ENCODE measurements at places on chromosomes 7 and 10.

DNA sequence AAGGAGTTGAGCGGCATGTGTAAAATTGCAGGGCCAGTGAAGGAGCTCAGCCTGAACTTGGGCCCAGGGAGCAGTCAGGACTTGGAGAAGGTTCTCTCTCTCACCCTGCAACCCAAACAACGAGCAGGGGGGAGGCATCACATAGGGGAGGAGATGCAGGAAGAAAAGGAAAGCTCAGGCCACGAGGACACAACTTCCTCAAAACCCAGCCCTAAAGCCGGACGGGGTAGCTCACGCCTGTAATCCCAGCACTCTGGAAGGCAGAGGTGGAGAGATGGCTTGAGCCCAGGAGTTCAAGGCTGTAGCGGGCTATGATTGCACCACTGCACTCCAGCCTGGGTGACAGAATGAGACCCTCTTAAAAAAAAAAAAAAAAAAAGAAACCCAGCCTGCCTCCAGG, 629.1 kb downstream of the PARD3 start:
- DNase-seq: no peak

DNA sequence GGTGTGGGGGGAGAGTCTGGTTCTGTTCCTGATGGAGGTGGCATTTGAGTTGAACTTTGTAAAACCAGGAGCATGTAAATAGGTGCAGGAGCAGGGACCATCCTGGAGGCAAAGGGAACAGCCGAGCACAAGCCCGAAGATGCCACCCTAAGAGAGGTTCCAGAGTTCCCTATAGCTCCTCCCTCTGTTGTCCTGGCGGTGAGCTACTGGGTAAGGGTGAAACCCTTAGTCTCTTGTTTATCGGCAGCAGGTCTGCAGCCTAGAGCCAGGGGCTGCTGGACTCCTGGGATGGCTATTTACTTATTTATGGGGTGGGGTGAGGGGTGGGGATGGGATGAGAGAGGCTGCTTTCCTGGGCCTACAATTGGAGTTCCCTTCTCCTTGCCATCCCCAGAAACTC, 6.5 kb upstream of the LBX1 start:
- DNase-seq: no peak

- DNase-seq: no peak
These were observed 100.4 kb upstream of the PDLIM1 start for GRCh38 chr10:95391164-95391563.

GRCh38 chr10:101158459-101159058, 27.5 kb downstream of the TLX1 start:
- no peak for DNase-seq

- no peak for DNase-seq
These were observed 48.6 kb upstream of the PPIF start for GRCh38 chr10:79298403-79299244.

DNA sequence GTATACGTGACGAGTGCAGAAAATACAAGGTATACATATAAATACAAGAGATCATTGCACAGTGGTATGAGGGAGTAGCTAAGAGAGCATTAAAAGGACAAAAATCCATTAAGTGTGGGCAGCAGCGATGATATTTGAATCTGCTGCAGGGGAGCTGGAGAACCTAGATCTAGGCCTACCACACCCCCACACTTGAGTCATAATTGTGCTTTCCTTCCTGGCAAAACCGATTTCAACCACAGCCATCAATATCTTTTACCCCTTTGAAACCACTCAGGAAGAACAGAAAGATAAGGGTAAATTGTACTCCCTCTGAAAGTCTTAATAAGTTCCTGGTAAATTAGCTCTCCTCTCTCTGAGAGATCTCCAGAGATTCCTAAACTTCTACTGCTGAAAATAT, 345.0 kb downstream of the SORCS1 start:
- DNase-seq: no peak

DNA sequence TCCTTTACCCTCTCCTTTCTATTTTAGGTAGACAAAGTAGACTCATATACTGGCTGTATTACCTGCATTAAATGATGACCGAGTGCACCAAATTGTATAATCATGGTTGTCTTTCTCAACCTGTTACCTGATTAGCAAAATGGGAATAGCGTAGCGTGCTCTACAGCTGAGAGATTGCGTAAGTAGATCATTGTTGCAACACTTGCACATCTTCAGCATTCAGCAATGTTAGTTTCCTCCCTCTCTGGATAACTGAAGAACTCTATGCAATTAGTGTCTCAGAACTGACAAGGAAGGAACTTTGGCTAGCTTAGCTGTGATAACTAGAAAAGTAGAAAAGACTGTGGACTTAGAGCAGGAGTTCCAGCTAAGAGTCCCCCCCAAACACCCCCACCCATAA, 787.4 kb downstream of the PHTF2 start:
- no peak for DNase-seq

DNA sequence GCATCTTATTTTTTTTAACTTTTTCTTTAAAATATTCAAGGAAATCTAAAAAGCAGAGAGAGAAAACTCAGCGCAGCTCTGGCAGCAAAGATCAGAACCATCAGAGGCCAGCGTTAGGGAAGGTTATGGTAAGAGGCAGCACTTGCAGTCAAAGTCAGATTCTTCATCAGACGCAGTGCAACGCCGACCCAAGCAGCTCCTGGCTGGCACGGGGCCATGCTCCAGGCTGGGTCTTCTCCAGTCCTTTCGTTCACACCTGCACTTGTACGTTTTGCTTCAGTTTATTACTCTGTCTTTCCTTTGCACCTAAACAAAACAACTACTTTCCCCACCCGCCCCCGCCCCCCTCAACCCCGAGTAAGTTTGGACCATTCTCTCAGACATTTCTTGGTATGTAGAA, 43.1 kb upstream of the SEC61G start:
- no peak for DNase-seq

DNA sequence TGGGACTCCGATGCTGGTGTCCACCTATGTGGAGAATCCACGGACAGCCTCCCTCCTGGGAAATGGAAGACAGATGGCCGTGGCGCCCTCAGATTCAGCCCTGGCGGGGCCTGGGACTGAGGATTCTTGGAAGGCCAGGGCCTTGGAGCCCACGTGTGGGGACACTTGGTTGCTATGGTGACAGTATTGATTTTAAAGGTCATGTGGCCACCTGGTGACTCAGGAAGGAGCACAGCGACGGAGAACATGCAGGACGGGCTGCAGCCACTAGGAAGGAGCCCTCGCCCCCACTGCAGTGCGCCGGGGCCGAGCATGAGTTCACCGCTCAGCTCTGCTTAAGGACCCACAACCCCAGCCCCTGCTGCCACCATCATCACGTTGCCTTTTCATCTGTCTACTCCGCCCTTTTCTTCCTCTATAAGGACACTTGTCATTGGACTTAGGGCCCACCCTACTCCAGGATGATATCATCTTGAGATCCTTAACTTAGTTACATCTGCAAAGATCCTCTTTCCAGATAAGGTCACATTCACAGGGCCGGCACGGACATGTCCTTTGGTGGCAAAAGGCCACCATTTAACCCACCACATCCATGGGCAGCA, 3.7 kb upstream of the STK32C start:
- no peak for DNase-seq

DNA sequence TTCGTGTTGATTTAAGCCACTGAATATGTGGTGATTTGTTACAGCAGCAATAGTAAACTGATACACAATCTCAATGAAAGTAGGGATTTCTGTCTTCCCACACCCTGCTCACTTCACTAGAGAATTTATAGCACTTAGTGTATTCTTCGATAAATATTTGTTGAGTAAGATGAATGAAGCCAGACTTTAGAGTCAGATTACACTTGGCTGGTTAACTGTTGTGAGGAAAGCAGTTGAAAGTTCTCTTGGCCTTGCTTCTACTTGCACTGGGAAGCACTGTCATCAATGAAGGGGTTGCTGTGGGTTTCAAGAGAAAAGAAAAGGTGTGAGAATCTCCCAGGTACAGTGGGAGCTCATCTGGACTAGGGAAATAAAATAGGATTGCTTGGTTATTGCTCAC, 82.1 kb upstream of the IGFBP3 start:
- DNase-seq: no peak

- DNase-seq: no peak
These were observed 16.3 kb downstream of the OR2AE1 start for GRCh38 chr7:99860281-99861127.

GRCh38 chr7:66970310-66970709, 25.1 kb downstream of the SBDS start:
- DNase-seq: no peak

GRCh38 chr10:62075912-62076311, 174.4 kb downstream of the ARID5B start:
- no peak for DNase-seq

GRCh38 chr7:108046952-108047506, 44.1 kb upstream of the LAMB1 start:
- no peak for DNase-seq

- no peak for DNase-seq
These were observed 7.2 kb downstream of the NET1 start for GRCh38 chr10:5419466-5420094.

DNA sequence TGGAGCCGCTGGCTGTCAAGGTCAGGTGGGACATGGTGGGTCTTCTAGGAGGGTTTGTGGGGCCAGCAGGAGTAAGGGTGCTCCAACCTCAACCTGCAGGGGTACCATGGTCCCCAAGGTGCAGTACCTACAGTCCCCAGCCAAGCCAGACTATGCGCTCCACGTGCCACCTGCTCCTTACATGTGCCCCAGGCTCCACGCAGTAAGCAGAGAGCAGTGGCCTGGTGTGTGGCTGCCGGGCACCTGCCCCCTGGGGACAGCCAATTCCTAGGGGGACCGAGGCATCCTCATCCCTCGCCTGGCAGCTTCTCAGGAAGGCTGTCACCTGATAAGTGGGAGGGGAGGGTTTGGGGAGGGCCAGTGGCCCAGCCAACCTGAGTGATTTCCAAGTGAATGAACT, 11.7 kb upstream of the ZNF716 start:
- DNase-seq: no peak

DNA sequence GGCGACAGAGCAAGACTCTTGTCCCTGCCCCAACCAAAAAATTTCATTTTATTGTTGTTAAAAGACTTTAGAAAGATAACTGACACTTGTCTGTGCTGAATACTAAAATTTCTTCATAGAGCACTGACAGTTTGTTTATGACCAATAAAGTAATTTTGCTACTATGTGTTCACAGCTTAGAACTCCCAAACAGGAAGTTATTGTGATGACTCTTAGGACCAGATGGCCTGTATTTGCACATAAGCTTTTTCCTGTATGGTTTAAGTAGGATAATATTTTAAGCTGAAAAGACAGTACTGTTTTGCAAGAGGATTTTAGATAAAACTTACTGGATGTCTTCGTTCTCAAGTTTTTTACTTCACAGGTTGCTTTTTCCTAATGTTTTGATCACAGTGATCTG, 80.7 kb downstream of the MMRN2 start:
- no peak for DNase-seq

- no peak for DNase-seq
These were observed 184.7 kb downstream of the DIP2C start for GRCh38 chr10:504806-505205.

DNA sequence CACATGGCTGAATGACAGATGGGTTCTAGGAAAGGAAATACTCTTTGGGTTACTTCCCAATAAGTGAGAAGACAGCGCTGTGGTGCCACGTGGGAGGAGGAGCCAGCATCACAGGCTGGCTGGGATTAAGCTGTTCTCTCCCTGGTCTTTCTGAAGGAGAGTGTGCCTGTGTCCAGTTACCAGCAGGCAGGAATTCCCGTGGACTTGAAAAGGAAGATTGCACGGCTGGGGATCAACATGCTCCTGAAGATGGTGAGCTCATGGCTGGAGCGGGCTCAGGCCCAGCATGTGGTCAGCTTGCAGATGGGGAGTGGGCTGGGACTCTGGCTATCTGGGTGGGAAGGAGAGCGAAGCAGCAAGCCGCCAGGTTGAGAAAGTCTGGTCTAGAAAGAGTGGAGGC, 8.1 kb downstream of the ADCK2 start:
- DNase-seq: no peak

- no peak for DNase-seq
These were observed 50.4 kb downstream of the TFEC start for GRCh38 chr7:115980159-115980558.

DNA sequence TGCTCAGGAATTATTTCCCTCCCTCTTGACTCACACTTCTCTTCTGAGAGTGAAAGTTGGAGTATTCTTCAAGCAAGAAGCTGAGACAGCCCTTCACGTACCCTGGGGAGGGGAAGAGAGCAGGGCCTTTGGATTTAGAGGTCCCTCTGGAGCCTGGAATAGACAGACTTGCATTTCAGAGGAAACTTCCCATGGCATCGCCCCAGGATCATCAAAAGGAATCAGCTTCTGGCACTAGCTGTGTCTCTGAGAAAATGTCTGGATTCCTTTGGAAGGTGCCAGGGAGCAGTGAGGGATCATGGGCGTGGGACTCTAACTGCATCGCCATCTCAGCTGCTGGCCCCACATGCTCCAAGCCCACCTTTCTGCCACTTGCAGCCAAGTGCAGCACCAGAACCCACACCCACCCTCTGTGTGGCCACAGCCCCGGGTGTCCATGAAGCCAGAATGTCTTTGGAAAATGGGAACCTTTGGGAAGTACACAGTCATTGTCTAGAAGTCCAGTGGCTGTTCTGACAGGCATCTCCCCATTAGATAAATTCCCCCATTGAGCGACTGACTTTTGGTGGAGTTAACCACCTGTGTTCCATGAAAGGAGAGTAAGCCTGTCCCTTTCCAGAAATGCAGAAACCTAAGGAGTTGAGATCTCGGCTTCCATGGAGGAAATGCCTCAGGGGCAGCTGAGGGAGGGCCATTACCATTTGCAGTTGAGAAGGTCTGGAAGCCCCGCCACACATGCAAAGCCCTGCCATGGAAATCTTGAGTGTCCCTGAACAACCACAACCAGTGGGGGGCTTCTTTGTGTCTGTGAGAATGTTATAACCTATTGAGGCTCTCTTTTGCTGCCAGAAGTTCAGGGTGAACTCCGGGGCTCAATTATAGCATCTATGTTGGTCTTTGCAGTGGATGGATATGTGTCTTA, 57.8 kb upstream of the GDF10 start:
- DNase-seq: no peak

DNA sequence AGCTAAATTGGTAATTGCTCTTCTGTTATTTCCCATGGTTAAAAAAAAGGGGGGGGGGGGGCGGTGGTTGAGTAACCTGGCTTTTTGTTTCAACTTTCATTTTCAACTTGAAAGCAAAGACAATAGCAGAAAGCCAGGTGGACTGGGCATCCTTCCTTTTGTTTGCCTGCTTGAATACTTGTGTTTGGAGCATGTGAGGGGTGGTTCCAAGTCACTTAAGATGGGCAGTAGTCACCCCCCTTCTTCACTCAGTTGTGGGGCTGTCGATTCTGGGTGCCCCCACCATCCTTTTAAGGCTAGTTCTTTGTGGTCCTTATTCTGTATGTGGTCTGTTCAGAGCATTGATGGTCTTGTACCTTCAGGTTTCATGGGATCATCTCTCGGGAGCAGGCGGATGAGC, 165.6 kb upstream of the PRR15 start:
- DNase-seq: no peak

- DNase-seq: no peak
These were observed 66.3 kb upstream of the IL6 start for GRCh38 chr7:22660732-22661131.

GRCh38 chr10:69096045-69096444, 8.1 kb downstream of the SRGN start:
- DNase-seq: no peak

- no peak for DNase-seq
These were observed 597.8 kb upstream of the MGMT start for GRCh38 chr10:128869101-128869749.

All from stimulated activated naive CD8-positive, alpha-beta T cell treated with anti-CD3 and anti-CD28 coated beads, Interleukin-15, amount 100 ng/mL, for 72 hours (primary cell).